Right renal pelvis (tissue), 4 donors: ENCODE measurements at places on chromosomes 1 and 21. TPM values are rescaled to one million over a fixed set of nuclear protein-coding genes. Genes with fewer than 3 reads are reported as not detected.

The RAB3B gene
- 4.8 TPM for polyA plus RNA-seq

The SPRR2A gene
- not detected for polyA plus RNA-seq

The RIIAD1 gene
- polyA plus RNA-seq = not detected

The KIAA0040 gene
- polyA plus RNA-seq = 19.4 TPM

DNA sequence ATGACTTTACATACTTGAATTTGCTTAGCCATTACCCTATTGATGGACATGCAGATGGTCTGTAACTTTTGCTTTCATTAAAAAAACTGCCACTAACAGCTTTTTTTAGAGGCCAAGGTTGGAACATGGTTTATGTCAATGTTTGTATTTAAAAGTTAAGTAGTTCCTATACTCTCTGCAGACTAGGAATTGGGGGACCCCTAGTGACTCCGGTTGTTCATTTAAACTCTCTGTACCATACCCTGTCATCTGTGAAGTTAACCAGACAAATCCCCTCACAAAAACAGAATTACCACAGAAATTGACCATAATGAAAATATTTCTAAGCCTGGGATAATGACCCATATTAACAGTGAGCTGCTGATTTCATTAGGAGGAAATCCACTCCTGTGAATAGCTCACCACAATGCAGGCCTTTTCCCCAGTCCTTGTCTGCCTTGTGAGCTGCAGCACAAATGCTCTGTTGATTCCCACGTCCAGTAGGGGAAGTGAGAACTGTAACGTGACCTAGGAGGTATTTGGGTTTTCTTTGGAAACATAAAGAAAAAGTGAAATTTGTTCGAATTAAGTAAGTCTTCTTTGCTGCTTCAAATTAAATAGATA, 30.2 kb upstream of the CD101 start:
- no peak for DNase-seq

DNA sequence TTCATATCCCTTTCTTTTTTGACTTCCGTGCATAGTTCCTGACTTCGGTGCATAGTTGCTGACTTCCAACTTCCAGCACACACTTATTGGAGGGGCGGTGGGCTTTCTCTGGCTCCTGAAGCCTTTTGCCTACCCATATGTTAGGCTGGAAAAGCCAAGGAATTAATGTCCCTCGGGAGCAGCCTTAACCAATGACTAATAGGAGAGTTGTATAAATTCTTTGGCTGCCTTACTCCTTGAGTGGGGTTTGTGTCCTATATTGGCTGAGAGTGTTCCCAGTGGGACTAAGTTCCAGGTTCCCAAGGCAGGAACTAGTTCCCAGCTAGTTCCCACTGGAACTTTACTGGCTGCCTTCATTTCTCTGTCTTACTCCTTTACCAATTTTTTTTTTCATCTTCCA, 105.7 kb downstream of the ZNF326 start:
- DNase-seq = no peak

DNA sequence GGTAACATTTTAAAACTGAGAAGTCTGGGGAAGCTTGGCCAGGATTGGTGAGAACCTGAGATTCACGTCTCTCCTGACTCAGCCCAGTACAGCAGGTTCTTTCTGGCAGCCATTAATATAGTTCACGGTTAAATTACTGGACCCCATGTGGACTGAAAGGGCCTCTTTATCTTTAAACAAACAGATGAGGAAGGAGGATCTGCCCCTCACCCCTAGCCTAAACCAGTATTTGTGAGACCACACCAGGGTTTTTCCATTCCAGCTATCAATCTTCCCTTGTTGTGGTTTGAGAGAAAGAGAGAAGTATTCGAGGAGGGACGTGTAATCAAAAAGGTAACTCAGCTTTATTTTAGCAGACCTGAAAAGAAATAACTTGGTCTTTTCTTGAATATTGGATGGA, 137.1 kb downstream of the PROX1 start:
- DNase-seq = no peak

DNA sequence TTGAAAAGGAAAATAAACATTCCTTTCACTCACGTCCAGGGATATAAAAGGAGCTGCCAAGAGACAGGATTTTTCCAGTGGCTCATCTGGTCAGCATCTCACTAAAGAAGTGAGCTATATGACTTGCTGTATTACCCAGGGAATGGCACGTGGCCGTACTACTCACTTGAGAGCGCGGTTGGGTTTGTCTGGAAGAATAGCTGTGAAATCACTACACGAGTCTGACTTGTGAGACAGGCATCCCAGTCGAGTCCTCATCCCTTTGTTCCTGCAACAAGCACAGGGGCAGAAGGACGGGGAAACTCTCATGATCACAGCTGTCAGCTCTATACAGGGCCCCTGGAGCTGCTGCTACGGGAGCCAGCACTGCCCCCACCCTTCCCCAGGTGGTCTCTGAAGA, 17.7 kb downstream of the RGS8 start:
- DNase-seq = no peak

DNA sequence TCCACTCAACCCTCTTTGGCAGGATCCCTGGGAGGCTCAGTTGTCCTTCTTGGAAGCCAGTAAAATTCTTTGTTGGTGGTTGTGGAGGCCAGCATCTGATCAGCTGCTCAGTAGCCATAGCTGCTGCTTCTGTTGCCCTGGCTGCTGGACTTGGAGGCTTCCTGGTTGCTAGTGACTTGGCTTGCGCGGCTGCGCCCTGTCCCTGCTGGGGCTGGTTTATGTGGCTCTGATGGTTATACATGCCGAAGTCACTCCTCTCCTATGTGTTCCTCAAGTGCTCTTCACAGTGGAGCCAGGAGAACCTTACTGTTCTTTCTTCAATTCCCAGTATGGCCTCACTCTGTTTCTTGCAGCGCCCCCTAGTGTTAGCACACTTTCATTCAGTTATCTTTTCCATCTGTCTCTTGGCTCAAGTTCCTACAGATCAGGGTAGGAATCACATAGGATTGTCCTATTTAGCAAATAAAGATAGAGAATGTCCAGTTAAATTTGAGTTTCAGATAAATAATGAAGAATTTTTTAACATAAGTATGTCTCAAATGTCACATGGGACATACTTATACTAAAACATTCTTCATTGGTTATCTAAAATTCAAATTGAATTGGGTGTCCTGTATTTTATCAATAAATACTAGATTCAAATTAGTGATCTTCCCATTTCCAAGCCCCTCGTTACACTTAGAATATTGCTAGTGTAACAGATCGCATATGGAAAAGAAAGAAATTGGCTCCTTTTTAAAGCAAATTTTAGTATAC, 176.5 kb downstream of the TGFB2 start:
- DNase-seq = no peak

DNA sequence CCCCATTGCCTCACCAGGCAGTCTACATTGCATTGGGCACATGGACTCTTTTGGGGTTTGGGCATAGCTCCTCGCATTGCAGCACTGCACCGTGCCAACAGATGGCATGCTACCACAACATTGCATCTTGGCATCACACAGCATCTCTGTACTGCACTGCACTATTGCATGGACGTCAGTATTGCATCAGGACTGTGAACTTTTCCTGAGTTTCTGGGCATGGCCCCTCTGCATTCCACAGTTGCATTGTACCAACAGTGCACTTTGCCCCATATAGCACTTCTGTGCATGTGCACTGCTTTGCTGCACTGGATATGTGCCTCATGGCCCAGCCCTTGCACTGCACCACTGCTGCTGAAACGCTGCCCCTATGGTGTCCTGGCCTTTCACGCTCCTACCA, 9.6 kb downstream of the PTPRU start:
- no peak for DNase-seq
